ENCODE measurements at places on chromosomes 7 and 10.
A peak's percentile ranks its signal among the peaks of the same experiment; 100 is the strongest.

DNA sequence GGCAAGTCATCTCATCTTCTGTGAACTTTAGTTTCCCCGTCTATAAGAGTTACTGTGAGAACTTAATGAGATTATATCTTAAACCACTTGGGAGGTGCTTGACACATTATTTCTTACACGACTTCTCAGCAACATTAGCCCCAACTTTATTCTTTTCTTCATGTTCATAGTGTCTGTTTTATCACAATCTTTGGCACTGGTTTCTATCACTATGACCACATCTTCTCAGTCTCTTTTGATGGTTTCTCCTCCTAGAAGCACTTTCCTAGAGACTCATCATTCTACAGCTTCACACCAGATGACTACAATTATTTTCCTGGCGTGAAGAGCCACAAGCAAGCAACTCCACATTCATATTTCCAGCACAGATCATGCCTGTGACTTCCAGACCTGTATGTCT is 26.5 kb upstream of the BET1 start:
- DNase-seq = no peak

DNA sequence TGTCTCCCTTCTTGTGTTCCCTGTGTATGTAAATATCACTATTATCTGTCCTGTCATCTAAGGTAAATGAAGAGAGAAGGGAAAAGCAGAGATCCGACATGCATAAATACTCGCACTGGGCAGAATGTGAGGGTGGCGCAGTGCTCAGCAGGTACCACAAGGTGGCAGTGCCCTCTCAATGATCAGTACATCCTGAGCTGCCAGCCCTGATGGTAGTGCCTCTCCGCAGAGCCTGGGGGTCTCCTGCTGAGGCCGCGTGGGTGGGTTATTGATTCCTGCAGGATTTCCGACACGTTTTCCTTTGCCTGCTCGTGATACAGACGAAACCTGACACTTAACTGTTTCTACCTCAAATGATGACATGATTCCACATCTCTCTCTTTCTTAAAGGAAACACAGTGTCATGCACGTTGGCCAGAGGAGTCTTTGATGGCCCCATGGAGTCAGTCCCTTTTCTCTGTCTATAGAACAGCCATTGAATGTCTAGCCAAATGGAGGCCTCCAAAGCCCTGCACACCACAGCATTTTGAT is 19.8 kb downstream of the RGR start:
- peak; percentile 44 for DNase-seq

GRCh38 chr7:100789055-100789454 is 38.3 kb downstream of the EPHB4 start:
- no peak for DNase-seq

DNA sequence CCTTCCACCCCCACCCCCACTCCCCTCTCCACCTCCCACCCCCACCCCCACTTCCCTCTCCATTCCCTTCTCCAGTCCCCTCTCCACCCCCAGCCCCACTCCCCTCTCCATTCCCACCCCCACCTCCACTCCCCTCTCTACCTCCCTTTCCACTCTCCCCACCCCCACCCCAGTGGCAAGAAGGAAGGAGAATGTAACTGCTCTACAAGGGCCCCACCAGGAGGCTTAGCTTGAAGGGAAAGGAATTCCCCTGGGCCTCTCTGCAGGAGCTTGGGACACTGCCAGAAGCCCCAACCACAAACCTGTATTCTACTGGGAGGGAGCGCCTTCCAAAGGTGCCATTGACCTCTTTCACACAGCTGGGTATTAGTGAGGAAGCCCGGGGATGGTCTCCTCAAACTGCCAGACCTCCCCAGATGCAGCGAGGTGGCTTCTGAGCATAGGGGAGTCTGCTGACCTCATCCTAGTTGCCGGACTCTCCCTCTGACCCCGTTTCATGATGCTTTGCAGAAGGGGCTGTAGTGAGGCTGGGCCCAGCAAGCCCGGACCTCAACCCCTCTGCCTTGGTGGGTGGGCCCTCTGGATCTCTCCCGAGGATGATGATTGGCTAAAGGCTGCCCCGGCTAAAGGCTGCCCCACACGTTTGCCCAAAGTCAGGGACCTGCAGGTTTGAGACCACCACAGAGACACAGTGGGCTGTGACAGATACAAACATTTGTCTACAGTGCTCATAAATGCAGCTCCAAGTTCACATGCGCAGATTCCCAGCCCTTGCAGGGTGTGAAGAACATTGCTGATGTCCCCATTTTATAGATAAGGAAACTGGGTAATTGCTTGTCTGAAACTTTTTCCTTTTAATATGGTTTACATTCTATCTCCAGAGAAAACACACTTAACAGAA is 2.9 kb downstream of the DEPP1 start:
- DNase-seq = no peak

DNA sequence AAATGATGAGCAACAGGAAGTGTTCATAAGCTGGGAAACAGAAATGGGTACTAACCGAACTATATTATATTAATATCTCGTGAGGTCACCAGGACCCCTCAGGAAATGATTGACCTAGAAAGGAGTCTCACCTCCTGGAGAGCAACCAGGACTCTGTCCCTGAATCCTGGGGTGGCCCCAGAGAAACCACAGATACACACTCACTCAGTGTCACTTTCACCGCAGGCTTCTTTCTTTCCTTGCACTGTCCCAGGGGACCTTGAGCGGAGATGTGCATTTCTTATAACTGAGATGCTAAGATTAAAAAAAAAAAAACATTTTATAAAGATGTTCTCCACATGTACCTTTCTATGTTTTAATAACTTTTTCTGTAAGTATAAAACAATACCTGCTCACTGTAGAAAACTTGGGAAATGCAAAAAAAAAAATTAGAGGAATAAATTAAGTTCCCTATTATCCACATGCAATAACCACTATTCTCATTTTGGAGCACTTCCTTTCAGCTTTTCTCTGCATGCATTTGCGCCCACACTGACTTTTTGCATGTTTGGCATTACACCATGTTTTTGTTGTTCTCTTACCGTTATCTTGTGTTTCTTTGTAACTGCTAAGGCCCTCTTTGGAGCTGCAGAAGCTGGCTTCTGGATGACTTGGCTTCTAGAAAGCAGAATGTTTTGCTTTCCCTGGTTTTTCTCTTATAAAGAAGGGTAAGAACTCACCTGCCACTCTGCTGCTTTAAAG is 15.0 kb downstream of the NOD1 start:
- DNase-seq = no peak

GRCh38 chr7:105470090-105470489 is 52.0 kb downstream of the PUS7 start:
- no peak for DNase-seq

DNA sequence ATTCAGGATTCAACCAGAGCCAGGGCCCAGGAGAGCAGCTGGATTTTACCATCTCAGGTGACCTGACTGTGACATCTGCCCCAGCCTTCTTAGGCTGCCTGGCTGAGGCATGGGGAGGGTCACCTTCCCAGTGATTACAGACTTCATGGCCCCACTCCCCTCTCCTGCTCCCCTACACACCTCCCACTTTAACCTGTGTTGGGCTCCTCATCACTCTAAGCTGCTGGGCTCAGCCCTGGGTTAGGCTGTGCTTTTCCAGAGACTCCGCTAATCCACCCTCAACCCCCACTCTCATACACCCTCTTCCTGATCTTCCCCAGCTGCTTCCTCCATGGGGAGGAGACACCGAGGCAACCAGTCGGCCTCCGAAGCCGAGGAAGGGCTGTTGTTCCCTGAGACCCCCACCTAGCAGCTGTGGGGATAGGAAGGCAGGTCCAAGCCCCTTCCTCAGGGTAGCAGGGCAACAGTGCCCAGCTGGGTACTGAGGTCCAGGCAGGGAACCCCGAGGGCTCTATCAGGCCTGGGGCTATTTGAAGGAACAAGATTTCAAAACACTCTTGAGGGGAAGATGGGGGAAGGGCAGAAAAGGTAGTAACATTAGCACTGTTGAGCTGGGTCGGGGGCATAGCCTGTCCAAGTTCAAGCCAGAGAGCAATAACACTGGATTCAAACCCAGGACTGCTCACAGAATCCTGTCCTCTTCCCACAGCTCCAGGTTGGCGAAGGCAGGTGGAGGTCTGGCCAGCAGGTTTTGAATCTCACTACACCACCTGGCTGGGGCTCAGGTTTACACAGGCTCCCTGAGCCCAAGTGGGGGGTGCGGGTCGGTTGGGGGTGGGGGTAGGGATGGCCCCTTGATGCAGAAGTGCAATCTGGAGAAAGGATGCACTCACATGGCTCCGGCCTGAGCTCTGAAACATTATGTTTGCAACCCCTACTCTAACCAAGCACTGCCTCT is 1.8 kb downstream of the IMPDH1 start:
- no peak for DNase-seq

GRCh38 chr7:42189535-42189934 is 47.5 kb downstream of the GLI3 start:
- DNase-seq = no peak

DNA sequence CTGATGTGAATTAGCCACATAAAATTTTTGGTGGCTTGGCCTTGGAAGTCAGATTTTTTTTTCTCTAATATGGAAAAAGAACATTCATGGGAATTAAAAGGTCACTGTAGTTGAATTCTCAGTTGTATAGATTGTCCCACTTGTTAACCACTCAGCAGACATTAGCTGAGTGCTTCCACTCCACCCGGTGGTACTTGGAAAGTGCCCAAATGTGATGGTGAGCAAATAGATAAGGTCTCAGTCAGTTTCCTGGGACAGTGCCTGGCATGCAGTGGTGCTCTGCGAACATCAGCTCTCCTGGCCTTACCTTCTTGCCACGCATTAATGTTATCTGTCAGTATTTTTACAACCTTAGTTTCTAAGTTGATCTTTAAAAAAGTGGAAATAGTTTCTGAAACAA is 1.4 kb downstream of the ATP5F1C start:
- DNase-seq = no peak

DNA sequence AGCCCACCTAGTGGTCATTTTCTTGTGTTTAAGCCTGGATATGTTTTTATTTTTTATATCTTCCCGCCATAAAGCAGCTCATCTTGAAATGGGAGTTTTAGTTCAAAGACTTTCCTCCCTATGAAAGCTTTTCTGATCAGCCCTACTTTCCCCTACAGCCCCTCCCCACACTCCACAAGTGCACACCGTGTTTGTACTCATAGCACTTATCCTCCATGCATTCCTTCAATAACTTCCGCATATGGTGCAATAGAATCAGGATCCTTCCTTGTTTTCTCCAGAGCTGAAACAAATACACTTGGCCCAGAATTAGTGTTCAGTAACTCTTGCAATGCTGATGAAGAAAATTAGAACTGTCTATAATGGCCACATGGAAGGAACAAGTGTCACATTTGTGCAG is 235.9 kb downstream of the KCNMA1 start:
- DNase-seq = no peak

DNA sequence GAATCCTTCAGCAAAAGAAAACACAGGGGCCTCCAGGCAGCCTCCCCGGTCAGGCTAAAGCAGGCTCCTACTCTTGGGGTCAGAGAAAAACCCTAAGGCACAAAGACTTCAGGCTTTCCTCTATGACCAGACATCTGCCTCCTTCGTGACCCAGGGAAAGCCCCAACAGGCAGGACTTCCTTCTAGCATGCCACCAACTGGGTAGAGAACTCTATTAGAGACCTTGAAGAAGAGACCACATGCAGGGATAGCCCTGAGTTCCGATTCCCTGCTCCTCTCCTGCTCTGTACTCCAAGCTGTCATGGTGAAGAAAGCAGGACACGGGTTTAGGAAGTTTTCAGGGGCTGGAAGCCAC is 1.3 kb downstream of the TRPV6 start:
- DNase-seq = no peak

DNA sequence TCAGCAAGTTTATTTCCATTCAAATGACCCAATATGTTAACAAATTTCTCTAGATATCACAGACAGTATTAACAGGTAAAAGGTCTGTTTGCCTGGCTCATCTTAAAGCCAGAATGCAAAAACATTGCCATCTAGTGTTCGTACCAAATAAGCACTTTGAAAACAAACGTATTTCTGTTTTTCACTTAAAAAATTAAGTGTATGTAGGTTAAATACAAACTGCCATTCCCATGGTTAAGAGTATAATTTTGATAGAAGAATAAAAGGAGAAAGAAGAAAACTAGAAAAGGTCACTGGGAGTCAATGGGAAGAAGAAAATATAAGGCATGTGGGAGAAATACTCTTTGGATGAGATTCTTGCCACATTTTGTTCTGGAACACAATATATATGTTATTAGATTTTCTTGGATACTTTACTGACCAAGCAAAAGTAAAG is 51.0 kb downstream of the ORC5 start:
- DNase-seq = no peak

DNA sequence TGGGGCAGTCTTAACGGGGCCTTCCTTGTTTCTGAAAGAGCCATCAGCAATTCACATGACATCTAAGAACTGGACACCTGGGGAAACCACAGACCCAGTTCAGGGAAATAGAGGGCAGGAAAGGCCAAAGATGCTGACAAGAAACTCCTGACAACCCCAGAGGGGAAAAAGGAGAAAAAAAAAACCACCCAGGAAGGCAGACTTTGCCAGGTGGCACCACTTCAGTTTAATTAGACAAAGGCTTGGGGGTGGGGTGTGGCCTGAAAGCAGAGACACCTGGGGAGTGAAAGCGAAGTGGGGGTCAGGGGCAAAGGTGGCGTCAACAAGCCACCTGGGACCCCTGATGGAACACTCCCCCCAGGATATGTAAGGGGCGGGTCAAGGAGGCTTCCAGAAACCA is 53.6 kb downstream of the RAB11FIP2 start:
- DNase-seq = no peak

DNA sequence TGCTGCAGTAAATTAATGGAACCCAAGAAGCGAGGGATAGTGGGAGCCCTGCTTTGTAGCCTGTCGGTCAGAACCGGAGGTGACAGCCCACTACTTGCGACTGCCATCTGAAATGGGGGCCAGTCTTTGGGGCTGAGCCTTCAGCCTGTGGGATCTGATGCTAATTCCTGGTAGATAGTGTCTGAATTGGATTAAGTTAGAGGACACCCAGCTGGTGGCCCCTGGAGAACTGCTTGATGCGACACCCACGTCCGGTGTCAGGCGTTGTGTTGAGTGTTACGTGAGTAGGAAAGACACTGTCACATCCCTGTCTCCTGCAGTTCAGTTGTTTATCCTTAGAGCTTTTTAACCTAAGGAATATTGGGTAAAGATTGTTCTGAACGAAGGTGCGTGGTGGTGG is 5.0 kb downstream of the EIF3B start:
- DNase-seq = no peak

DNA sequence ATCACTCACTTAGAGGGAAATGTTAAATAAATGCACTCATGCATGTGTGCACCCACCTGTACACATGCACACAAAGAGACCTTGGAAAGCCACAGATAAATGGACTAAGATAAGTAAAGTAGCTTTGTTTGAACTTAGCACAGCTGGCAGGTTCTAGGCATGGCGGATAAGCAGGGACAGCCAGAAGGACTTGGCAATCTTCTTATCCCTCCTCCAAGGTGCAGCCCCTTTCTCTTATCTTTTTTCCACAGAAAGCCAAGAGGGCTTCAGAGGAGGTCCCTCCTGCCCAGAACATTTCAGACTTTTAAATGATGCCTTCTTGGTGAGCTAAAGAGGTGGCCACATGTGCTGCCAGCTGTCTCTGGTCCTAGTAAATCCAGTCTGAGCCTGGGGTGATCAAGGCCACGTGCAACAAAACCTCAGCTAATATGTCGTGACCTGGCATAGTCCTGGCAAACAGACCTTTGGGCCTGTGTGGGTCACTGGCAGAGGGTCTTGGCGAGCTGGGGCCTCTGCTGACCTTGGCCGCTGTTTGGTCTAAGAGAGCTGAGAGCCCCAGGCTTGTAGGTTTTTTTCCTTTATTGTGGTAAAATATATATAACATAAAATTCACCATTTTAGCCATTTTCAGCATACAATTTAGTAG is 43.2 kb upstream of the SLC35B4 start:
- DNase-seq = no peak

Measured in stimulated activated CD4-positive, alpha-beta T cell treated with anti-CD3 and anti-CD28 coated beads, TNF-alpha, amount 100 ng/mL, for 48 hours (primary cell).